Kidney (tissue), 22 donors: ENCODE measurements at places on chromosomes 4 and X.

GRCh38 chr4:30718641-30719453 is 1.3 kb upstream of the PCDH7 start:
- peaks cover 6% of the 10 kb centered on the region for H3K4me1 ChIP-seq
- peaks cover 7% of the 10 kb centered on the region for H3K27me3 ChIP-seq
- no peaks in the 10 kb centered on the region for H3K36me3 ChIP-seq
- H3K4me3 ChIP-seq: peak overlapping the region; percentile 81

DNA sequence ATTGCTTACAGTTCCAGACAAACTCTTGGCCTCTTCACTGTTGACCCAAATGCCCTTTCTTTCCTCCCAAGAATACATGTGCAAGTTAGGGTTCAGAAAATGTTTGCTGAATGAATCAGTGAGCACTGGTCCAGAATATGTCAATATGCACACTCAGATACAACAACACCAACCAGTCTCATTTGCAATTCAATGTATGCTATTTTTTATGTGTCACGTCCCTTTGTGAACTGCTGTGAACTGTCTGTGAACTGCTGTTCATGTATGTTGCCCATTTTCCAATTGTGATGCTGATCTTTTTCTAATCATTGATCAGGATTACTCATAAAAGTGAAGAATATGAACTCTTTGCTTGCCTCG is 17.8 kb downstream of the GAB3 start:
- H3K27me3 ChIP-seq: no peaks in the 10 kb centered on the region
- no peaks in the 10 kb centered on the region for H3K36me3 ChIP-seq
- H3K4me1 ChIP-seq: peaks cover 25% of the 10 kb centered on the region

DNA sequence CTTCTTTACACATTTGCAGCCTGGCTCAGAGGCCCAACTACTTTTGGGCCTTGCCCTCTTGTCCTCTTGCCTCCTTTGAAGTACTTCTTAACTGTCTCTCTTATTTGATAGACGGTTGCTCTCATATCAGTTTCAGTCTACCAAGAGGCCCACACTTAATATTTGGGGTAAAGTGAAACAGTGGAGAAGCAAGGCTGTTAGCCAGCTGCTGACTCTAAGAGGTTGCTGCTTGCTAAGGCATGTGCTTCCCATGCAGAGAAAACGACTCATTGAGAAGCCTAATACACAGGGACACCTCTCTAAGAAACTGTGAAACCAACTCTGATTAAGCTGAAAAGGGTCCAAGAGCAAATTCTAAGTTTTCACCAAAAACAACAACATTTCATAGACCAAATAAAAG is 94.6 kb downstream of the PPP3CA start:
- H3K27ac ChIP-seq: no peak overlapping the region
- H3K4me3 ChIP-seq: no peak overlapping the region
- DNase-seq: no peak
- H3K36me3 ChIP-seq: no peaks in the 10 kb centered on the region

- H3K4me3 ChIP-seq: no peak overlapping the region
- no peak overlapping the region for H3K27ac ChIP-seq
- DNase-seq: no peak
- H3K4me1 ChIP-seq: no peaks in the 10 kb centered on the region
- no peaks in the 10 kb centered on the region for H3K27me3 ChIP-seq
- no peaks in the 10 kb centered on the region for H3K36me3 ChIP-seq
Observed at GRCh38 chr4:83905952-83906351, 370.0 kb downstream of the GPAT3 start.

- no peak overlapping the region for H3K27ac ChIP-seq
- peaks cover 2% of the 10 kb centered on the region for H3K4me1 ChIP-seq
- H3K27me3 ChIP-seq: no peaks in the 10 kb centered on the region
- no peaks in the 10 kb centered on the region for H3K36me3 ChIP-seq
Observed at GRCh38 chr4:104591510-104591911, 96.8 kb upstream of the CXXC4 start.

GRCh38 chr4:76984788-76985211 is 35.2 kb downstream of the SEPTIN11 start:
- H3K27ac ChIP-seq: peak overlapping the region; percentile 77
- H3K4me3 ChIP-seq: peak overlapping the region; percentile 8
- DNase-seq: peak; percentile 74
- peaks cover 44% of the 10 kb centered on the region for H3K4me1 ChIP-seq
- H3K36me3 ChIP-seq: no peaks in the 10 kb centered on the region

- no peak overlapping the region for H3K27ac ChIP-seq
- H3K27me3 ChIP-seq: no peaks in the 10 kb centered on the region
- no peaks in the 10 kb centered on the region for H3K4me1 ChIP-seq
- DNase-seq: no peak
Observed at GRCh38 chr4:47474799-47475198, 10.3 kb upstream of the ATP10D start.

DNA sequence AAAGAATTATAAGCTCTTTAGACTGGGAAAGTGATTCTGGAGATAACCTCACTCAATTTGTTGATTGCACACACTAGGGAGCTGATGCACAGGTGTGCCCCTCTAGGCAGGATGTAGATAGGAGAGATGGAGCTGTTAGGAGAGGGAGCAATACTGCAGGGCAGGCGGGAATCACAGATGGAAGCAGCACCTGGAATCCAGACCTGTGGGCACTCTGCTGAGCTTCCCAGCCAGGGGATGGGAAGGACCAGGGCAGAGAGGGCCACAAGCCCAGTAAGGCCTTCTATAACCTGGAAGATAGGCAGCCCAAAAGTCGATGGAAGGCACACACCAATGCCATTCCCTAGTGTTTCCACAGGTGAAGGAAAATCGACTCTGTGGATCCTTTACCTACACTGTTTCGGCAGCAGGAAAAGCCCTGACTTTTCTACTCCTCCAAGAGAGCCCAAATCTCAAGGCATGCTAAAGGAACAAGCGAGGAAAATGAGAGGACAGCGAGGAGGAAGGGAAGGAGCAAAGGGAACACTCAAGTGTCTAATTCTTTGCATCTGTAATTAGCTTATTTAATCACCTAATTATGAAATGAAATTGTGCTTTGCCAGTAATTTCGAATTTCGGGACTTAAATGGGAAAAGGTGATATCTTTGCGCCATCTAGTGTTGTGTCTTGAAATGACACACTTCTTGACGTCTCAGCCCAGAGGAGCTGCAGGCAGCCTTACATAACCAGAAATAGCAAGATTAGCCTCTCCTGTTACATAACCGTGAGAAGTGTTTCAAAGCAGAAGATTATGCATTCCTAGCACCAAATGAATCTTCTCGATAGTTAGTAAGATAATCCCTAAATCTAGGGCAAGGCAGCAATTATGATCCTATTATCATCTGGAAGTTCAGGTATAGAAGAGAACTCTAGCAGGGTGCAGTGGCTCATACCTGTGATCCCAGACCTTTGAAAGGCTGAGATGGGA is 31.0 kb upstream of the TLR3 start:
- H3K4me1 ChIP-seq: no peaks in the 10 kb centered on the region
- no peaks in the 10 kb centered on the region for H3K27me3 ChIP-seq
- no peaks in the 10 kb centered on the region for H3K36me3 ChIP-seq
- peak; percentile 88 for DNase-seq
- no peak overlapping the region for H3K27ac ChIP-seq

- no peak overlapping the region for H3K4me3 ChIP-seq
- DNase-seq: no peak
- no peaks in the 10 kb centered on the region for H3K36me3 ChIP-seq
- H3K27ac ChIP-seq: no peak overlapping the region
Observed at GRCh38 chr4:98674404-98675173, 16.2 kb upstream of the TSPAN5 start.

GRCh38 chr4:103720661-103721060 is 876 bp upstream of the TACR3 start:
- no peak for DNase-seq
- H3K4me1 ChIP-seq: no peaks in the 10 kb centered on the region
- no peak overlapping the region for H3K4me3 ChIP-seq
- no peak overlapping the region for H3K27ac ChIP-seq
- no peaks in the 10 kb centered on the region for H3K27me3 ChIP-seq

DNA sequence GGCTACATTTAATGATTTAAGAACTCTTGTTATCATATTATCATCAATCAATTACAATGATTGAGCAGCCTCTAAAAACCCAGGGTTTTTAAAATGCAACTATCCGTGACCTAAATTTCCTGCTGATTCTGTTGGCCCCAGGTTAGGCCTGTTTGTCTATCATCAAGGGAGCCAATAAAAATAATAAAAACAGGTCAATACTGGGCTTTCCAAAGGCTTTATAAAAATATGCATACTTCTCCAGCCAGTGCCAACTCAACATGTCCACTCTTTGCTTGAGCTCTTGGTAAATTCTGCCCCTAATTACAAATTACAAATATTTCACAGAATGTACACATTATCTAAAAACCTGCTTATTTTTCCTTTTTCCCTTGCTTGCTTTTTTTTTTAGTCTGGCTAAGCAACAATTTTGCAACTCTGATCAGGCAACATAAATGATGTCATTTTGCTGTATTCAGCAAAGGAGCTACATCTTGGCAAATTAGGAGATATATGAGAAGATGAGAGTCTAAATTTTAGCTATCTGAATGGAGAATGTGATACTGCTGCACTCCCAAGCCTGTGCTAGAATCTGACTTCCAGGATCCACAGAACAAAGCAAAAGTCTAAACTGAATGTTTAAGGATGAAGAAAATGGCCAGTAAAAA is 204.0 kb downstream of the SCFD2 start:
- no peaks in the 10 kb centered on the region for H3K4me1 ChIP-seq
- H3K36me3 ChIP-seq: no peaks in the 10 kb centered on the region
- H3K27me3 ChIP-seq: no peaks in the 10 kb centered on the region
- H3K27ac ChIP-seq: no peak overlapping the region
- no peak for DNase-seq

DNA sequence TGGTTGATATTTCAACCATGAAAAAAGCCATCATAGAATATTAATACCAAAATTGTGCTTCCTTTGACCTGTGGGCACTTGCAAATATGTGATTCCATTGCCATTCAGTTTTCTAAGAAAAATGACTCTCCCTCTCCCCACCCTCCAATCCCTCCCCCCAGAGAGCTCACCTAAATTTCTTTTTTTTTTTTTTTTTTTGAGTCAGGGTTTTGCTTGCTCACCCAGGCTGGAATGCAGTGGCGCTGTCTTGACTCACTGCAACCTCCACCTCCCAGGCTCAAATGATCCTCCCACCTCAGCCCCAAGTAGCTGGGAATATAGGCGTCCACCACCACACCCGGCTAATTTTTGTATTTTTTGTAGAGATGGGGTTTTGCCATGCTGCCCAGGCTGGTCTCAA is 47.0 kb downstream of the SNX25 start:
- H3K27me3 ChIP-seq: no peaks in the 10 kb centered on the region
- no peak overlapping the region for H3K27ac ChIP-seq
- H3K4me1 ChIP-seq: peaks cover 6% of the 10 kb centered on the region
- no peaks in the 10 kb centered on the region for H3K36me3 ChIP-seq
- no peak overlapping the region for H3K4me3 ChIP-seq

GRCh38 chr4:76950956-76951671 is 1.6 kb downstream of the SEPTIN11 start:
- H3K4me1 ChIP-seq: peaks cover 6% of the 10 kb centered on the region
- H3K27ac ChIP-seq: peak overlapping the region; percentile 93
- no peaks in the 10 kb centered on the region for H3K27me3 ChIP-seq
- H3K4me3 ChIP-seq: peak overlapping the region; percentile 89
- no peak for DNase-seq

DNA sequence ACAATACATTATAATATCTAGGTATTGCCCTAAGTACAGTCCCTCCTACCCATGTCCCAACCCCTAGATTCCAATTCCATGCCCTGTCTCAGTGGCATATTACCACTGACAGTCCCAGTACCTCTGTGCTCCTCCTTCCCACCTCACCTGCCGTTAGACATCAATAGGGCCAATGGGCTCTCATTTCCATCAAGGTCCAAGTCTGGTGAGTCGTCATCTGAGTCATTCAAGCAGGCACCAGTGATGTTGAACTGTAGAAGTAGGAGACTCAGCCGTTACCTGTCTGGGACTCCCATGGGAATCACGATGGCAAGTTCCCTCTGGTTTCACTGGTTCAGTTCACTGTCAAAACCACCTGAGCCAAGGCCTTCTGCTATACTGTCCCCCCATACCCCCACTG is 51.7 kb downstream of the PHF8 start:
- H3K36me3 ChIP-seq: peaks cover 10% of the 10 kb centered on the region
- H3K4me1 ChIP-seq: no peaks in the 10 kb centered on the region
- no peak overlapping the region for H3K27ac ChIP-seq
- no peak for DNase-seq
- no peak overlapping the region for H3K4me3 ChIP-seq
- H3K27me3 ChIP-seq: no peaks in the 10 kb centered on the region

DNA sequence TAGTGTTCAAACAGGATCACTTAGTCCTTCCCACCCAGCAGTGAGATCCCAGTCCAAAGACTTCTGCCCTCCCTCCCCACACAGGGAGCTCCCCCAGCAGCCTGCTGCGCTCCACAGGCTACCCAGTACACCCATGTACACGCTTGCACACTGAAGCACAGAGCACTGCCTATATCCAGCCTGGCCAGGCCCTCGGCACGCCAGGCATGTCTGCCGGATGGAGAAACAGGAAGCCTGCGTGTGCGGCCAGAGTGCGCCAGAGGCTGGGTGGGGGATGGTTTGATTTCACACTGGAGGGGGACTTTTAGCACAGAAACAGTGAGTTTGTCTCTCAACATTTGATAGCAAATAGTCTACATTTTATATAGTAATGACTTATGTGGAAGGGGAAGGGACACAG is 833.5 kb upstream of the IGFBP7 start:
- H3K36me3 ChIP-seq: no peaks in the 10 kb centered on the region
- peaks cover 2% of the 10 kb centered on the region for H3K4me1 ChIP-seq
- H3K4me3 ChIP-seq: no peak overlapping the region

- no peak overlapping the region for H3K4me3 ChIP-seq
- H3K36me3 ChIP-seq: no peaks in the 10 kb centered on the region
- H3K27ac ChIP-seq: no peak overlapping the region
- no peak for DNase-seq
- no peaks in the 10 kb centered on the region for H3K4me1 ChIP-seq
Observed at GRCh38 chr4:126697748-126698147, 935.0 kb upstream of the INTU start.

DNA sequence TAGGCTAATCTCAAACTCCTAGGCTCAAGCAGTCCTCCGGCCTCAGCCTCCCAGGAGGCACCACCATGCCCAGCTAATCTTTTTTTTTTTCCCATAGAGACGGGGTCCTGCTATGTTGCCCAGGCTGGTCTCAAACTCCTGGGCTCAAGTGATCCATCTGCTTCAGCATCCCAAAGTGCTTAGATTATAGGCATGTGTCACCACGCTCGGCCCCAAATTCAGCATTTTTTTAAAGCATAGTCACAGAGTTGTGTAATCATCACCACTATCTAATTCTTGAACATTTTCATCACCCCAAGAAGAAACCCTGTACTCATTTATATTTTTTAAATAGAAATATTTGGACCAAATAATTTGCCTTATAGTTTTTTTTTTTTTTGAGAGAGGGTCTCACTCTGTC is 10.3 kb downstream of the CENPI start:
- no peaks in the 10 kb centered on the region for H3K36me3 ChIP-seq
- no peaks in the 10 kb centered on the region for H3K27me3 ChIP-seq
- no peak overlapping the region for H3K4me3 ChIP-seq

- H3K4me3 ChIP-seq: no peak overlapping the region
- H3K27ac ChIP-seq: no peak overlapping the region
- no peaks in the 10 kb centered on the region for H3K4me1 ChIP-seq
Observed at GRCh38 chrX:130245441-130245840, 23.3 kb downstream of the ZNF280C start.
